ENCODE measurements at places on chromosomes 12 and 14. TPM values are rescaled to one million over a fixed set of nuclear protein-coding genes. Genes with fewer than 3 reads are reported as not detected.

Gene SNAPC1
- total RNA-seq: 7.4 TPM

Gene COX8C
- total RNA-seq: not detected

Gene RASSF9
- not detected for total RNA-seq

Gene SSTR1
- not detected for total RNA-seq

Gene C14orf39
- total RNA-seq: not detected

Gene GPR137C
- total RNA-seq: 0.22 TPM

Gene GALC
- total RNA-seq: 16.3 TPM

Gene RPL10L
- not detected for total RNA-seq

All from CD8-positive, alpha-beta T cell (primary cell).